CD4-positive, alpha-beta T cell treated with Interleukin-2 at 100 ng/mL for 4 hours (primary cell): ENCODE measurements at places on chromosomes 5 and 9.

DNA sequence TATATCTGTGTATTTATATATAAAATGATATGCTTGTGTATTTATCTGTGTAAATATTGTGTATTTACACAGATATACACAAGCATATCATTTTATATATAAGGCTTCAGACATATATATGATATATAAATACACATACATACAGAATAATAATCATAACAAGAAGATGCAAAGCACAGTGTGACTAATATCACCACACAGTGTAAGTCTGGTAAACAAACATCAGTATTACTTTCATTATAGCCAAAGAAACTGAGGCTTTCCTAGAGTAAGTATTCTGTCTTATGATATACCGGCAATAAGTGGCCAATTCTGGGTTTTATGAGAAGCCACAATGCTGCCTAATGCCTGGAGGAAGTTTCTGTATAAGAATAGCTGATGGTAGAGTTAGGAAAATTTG lies 29.9 kb upstream of the RAPGEF6 start:
- no peak for DNase-seq

- no peak for DNase-seq
These were observed 100.4 kb downstream of the TRIM36 start for GRCh38 chr5:115069087-115069968.

DNA sequence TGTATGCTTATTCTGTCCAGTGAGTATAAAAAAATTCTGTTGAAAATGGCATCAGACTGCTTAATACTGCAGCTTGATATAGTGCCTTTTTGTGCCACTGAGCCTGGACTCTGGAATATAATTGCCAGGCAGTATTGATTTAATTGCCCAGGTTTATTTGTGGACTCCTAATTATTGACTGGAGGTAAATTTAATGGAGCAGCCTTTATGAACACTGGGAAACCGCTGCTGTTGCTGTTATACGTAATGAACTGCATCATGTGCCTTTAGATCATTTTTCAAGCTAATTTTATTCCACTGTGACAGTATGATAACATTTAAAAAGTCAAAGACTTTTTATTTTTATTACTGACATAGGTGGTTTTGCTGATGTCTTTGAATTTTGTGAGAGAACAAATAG lies 90.2 kb upstream of the SH3GL2 start:
- no peak for DNase-seq

DNA sequence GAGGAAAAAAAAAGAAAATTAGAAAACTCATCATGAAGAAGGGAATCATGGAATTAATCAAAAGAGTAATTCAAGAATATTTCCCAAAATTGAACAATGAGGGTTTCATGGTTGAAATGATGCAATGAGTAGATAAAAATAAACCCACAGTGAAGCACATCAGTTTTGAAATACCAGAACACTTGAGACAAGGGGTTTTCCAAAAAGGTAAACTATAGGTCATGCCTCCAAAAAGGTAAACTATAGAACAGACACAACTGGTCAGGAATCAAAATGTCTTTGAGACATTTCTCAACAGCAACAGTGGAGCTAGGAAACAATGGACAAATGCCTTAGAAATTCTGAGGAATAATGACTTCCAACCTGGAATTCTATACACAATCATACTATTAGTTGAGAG lies 60.2 kb upstream of the PCSK5 start:
- no peak for DNase-seq

DNA sequence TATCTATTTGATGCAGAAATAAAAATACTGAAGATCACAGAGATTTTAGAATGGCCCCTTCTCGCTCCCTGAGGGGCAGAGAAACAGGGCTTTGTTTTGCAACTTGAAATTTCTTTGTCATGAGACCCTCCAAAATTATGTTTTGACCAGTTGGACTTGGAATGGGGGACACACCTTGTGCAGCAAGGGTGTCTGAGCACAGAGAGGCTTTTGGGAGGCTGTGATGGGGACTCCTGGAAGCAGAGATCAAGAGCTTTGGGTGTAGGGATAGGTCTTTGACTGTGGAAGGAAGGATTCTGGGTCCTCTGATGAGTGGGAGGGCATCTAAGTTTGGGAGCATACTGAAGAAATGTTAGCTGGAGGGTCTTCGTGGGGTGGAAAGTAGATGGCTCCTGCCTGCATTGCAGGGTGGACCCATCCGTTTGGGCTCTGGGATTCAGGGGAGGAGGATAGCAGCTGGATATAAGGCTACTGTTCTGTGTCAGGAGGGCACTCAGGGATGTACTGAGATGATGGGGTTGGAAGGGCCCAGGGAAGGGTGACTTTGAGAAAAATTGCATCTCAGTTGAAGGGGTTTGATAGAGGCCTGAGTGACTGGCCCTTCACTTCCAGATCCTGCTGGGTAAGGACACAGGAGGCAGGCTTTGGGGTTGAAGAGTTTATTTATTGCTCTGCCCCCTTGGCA lies 1.8 kb upstream of the MYORG start:
- DNase-seq = no peak

DNA sequence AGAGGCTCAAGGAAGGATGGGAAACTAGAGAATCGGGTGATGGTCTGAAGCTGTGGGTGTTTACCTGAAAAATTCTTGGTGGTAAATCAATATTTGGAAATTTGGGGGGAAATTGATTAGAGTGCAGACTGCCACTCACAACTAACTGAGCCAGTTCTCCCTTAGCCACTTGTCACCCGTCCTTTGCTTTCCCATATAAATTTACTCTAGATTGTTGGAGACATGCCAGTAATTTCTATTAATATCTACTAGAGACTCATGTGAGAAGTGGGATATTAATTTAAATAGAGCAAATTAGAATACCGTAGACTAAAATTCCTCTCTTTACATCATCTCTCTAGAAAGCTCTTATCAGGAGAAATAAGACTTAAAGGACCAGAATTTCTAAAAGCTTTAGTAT lies 471.3 kb upstream of the DAB2 start:
- no peak for DNase-seq

DNA sequence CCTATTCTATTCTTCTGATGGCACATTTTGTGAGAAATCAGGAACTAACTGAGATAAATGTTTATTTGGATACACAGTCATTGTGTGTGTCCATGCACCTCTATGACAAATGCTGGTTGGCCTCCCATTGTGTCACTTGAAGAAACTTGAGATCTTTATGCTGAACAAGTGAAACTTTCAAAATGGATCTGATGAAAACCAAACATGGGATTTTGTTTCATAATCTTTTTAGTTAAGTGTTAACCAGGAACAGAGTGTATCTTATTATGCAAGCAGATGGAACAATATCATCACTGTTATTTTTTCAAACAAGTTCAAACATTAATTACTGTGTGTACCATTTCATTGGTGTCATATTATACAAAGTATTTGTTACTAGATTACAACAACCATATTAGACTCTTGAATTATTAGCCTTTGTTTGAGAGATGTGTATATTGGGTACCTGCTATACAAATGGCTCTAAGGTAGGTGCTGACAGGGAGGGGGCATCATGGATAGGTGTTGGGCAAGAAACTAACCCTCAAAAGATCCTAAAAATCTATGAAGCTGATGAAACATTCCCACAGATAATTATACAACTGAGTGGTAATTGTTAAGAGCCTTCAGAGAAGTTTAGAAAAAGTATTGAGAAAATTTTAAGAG lies 159.8 kb downstream of the PALM2AKAP2 start:
- no peak for DNase-seq

- no peak for DNase-seq
These were observed 36.9 kb upstream of the IFNK start for GRCh38 chr9:27487128-27487640.

- no peak for DNase-seq
These were observed 28.9 kb downstream of the NEURL1B start for GRCh38 chr5:172670005-172670402.

DNA sequence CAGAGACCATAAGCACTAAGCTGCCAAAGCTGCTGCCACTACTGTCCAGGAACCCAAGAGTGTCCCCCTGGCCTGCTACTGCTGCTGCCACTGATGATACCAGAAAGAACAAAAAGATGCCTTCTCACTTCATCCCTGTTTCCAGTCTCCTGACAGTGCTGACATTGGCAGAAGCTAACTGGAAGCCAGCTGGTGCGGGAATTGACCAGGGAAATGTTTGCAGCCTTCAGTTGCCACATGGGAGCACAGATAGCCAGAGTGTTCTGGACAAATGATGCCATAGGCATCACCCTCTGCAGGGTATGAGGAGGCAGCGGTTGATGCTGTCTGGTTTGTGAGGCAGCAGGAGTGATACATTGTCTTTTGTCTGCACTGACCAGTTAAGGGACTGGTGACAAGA lies 258.4 kb downstream of the ZSWIM6 start:
- DNase-seq = no peak

GRCh38 chr5:31809050-31809870 lies 170.3 kb downstream of the PDZD2 start:
- no peak for DNase-seq

GRCh38 chr5:5062525-5063302 lies 77.4 kb upstream of the ADAMTS16 start:
- DNase-seq = no peak

DNA sequence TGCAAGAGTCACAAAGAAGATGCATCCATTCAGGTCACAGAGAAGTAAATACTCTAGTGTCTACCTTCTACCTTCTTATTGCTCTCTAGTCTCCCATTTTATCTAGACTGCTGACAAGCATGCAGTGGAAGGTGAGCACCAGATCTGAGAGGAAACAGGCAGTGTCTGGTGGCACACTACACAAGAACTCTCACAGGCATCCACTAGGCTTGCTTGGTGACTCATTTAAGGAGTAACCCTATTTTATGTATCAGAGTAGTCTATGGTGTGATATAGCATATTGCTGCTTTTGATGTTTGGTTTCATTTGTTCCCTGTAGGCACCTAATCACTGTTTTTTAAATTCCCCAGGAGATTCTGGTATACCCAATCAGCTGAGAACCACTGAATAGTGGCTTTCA lies 1.6 kb upstream of the THBS4 start:
- no peak for DNase-seq

DNA sequence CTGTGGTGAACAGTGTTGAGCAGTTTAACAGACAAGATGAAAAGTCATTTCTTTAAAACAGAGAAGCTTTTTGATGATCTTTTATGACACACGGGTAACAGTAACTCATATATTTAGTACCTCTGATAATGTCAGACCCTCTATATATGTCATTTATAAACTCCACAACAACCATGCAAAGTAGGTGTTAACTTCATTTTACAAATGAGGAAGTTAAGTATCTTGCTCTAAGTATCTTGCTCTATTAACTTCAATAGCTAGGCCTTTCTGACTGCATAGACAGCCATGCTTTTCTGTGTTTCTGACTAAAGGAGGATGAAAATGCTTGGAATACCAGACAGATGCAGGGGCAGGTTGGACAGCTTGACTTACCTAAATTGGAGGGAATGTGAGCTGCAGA lies 1.8 kb downstream of the NUDT2 start:
- no peak for DNase-seq

GRCh38 chr9:135641745-135642144 lies 2.4 kb upstream of the GLT6D1 start:
- no peak for DNase-seq

DNA sequence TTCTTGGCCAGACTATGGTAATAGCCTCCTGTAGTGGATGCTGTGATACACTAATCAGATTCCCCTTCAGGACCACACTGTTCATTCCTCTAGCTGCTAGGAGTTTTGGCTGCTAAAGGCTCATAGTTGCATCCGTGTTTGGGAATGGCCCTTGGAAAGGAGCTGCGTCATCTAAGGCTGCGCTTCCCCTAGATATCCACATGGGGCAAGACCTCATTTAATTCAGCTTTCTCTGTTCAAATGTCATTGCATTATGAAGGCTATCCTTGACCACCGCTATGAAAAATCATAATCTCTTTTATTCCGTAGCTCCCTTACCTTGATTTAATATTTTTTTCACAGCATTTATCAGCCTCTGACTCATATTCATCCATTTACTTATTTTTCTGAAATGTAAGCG lies 258.3 kb upstream of the NR4A3 start:
- DNase-seq = no peak

DNA sequence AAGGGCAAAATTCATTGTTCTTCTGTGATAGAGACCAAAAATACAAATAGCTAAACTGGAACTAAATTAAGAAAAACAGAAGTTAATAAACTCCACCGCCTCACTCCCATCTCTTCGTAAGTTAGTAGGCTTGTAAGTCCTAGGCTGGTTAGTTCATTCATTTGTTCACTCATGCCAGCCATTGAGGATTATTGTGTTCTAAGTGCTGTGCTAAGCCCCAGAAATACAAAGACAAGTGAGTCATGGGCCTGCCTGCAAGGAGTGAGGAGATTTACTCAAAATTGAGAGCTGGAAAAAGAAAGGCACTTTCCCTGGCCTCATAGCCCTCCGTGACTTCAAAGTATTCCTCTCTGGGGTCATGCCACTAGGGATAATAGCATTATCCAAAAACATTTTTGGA lies 8.5 kb downstream of the DOCK8 start:
- DNase-seq = no peak

DNA sequence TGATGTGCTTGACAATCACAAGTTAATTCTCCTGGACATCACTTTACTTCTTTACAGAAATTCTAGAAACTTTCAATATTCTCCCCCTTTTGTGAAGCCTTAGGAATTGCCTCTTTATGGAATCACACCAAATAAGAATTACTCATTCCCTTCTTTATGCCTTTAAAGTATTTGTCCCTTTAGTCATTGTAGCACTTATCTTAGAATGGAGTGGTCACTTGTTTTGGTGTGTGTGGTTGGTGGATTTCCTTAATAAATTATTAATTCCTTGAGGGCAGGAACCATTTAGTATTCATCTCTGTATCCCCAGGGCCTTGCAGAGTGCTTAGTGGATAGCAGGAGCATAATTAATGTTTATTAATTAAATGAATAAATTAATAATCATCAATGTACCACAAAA lies 307.0 kb downstream of the ARRDC3 start:
- no peak for DNase-seq

DNA sequence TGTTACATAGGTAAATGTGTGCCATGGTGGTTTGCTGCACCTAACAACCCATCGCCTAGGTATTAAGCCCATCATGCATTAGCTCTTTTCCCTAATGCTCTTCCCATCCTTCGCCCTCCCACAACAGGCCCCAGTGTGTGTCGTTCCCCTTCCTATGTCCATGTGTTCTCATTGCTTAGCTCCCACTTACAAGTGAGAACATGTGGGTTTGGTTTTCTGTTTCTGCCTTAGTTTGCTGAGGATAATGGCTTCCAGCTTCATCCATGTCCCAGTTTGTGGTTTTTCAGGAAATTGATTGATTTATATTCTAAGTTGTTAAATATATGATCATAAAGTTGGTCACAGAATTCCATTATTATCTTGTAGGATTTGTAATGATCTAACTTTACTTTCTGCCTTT lies 85.3 kb upstream of the CAST start:
- no peak for DNase-seq
